CD4-positive, alpha-beta T cell treated with Interferon gamma for 1 hour (primary cell): ENCODE measurements at places on chromosomes 5 and 9.
A peak's percentile ranks its signal among the peaks of the same experiment; 100 is the strongest.

DNA sequence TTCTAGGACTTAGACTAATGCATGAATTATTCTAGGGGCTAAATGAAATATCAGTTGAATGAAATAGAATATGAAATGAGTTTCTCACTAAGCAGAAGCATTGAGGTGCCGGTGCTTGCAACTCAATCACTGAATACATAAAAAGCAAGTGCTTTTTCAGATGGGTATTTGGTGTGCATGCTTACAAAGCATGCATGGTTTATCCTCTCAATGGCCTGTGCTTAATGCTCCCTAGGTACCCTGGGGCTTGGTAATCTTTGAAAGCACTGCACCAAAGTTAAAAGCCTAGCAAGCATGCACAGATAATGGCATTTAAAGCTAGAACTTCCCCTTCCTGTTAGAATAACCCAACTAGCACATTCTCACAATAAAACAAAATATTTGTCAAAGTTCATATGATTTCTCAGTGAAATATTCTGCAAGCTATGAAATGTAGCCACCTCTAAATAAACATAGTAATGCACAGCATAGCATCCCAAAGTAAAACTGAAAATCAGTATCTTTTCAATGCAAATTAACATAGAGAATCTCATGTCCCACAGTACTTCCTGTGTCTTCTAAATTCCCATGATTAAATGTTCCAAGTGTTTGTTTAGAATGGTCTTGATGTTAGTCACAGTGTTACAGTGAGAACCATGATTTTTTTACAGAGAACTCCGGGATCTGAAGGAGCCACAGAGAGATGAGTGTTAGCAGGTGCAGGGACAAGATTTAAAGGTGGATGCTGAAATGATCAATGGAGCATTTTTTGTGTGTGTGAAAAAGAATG is 143.4 kb upstream of the CDH6 start:
- DNase-seq, result no peak

DNA sequence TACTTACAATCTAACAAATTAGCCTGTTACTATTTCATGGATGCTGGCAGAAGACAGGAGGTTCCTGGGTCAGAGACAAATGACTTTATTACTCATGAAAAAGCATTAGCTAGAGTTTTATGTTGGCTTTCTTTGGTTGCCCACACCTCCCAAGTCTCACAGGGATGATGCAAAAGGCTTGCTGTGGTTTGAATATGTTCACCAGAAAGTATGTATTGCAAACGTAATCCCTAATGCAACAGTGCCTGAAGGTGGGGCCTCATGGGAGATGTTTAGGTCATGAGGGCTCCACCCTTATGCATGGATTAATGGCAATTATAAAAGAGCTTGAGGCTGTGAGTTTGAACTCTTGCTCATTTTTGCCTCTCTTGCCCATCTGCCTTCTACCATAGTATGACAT is 28.5 kb downstream of the DPYSL3 start:
- peak; percentile 37 for DNase-seq

DNA sequence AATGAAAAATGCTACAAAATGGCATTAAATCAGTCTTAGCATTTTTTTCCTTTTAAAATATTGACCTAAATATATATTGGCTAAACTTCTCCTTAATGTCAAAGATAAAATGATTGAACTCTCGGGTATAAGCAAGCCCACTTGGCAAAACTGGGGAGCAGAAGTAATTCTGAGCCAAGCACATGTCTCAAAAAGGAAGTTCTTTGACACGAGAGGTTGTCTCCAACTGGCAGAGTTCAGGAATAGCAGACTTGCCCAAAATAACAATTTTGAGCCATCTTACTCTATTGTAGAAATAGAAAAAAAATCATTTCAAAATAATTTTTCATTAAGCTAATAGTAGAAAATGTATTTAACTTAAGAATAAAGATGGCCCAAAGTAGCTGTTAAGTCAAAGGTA is 10.4 kb upstream of the MLLT3 start:
- DNase-seq, result no peak

DNA sequence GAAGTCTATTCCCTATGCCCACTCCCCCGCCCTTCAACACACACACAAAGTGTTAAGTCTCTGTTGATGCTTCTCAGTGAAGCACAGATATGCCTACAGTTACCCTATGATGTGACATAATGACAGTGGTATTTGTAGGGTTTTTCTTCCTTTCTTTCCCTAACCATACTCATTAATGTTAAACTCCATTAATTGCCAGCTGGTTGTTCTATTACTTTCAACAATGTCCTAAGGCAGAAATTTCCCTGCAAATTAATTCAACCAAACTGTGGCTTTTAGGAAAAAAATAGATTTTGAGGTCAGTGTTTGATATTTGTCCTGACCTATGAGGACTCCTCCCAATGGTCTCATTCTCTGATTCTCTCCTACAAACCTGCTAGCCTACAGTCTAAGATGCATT is 38.2 kb upstream of the SLCO6A1 start:
- DNase-seq, result no peak

- no peak for DNase-seq
Observed at GRCh38 chr5:135211083-135211790, 177.2 kb upstream of the PITX1 start.

DNA sequence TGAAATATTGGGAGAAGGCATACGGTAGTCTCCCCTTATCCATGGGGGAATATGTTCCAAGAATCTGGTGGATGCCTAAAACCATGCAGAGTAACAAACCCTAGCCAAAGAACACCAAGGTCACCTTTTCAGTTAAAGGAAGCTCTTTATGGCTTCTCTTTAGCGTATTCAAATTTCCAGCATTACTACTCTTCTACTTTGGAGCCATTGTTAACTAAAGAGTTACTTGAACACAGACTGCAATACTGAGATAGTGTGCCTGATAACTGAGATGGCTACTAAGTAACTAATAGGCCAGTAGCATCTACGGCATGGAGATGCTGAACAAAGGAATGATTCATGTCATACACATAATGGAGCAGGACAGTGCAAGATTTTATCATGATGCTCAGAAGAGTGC is 84.5 kb upstream of the SPEF2 start:
- no peak for DNase-seq

- DNase-seq, result no peak
Observed at GRCh38 chr5:111720333-111720890, 36.6 kb downstream of the NREP start.

DNA sequence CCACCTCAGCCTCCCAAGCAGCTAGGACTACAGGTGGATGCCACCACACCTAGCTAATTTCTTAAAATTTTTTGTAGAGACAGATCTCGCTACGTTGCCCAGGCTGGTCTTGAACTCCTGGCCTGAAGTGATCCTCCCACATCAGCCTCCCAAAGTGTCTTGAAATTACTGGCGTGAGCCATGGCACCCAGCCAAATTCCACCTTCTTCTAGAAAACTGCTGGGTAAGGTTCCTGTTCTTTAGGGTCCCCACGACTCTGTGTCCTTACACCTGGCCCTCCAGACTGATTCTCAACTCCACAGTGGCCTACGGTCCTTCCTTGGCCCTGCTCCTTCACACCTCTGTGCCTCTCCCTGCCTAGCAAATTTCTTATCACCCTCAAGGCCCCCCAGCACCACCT is 1.9 kb downstream of the MAPK9 start:
- no peak for DNase-seq

- no peak for DNase-seq
Observed at GRCh38 chr9:133268335-133269056, 6.5 kb downstream of the ABO start.

DNA sequence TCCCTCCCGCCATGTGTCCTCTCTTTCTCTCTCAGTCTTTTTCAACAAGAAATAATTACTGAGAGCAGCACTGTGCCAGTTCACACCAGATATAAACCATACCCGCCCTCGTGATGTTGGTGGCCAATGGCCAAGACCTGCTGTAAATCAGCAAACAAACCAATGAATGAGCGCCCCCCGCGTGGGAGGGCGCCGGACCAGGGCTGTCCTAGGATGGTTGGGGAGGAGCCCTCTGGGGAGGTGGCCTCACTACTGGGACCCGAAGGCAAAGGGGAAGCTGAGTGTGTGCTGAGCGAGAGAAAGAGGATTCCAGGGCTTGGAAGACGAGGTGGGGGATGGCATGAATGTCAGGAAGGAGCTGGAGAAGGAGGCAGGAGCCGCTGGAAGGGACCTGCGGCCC is 51.2 kb upstream of the BARHL1 start:
- DNase-seq, result no peak

DNA sequence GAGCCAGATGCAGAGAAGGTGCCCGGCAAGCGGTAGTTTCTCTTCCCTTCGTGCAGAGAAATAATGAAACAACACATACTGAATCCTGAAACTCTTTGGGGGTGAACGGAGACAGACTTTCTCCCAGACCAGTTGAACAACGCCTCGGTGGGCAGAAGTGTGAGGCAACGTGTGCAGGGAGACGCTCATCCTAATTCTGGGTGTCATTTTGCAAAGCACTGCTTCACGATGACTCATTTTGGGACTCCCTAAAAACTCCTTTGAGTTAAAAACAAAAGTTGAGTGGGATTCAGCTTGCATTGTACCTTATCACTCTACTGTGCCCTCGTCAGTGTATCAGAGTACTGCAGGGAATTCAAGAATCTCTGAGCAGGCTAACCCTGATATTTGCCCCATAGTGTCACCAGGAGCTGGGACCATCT is 3.5 kb upstream of the NEK6 start:
- no peak for DNase-seq

DNA sequence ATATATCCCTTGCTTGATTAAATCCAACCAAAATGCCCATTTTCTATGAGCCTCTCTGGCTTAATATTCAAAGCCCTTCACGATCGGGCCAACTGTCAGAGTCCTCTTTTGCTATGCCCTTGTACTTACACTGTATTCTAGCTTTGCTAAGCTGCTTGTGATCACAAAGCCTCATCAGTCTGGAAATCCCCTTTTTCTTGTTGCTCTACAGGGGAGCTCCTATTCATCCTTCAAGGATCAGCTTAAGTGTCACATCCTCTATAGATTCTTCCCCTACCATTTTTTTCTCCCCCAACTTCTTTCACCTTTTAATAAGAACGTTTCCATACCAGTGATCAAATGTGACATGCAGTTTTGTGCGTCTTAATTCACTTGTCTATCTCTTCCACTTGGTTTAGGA is 450.4 kb upstream of the CHD1 start:
- no peak for DNase-seq
